ENCODE measurements at places on chromosomes 12 and 14.

DNA sequence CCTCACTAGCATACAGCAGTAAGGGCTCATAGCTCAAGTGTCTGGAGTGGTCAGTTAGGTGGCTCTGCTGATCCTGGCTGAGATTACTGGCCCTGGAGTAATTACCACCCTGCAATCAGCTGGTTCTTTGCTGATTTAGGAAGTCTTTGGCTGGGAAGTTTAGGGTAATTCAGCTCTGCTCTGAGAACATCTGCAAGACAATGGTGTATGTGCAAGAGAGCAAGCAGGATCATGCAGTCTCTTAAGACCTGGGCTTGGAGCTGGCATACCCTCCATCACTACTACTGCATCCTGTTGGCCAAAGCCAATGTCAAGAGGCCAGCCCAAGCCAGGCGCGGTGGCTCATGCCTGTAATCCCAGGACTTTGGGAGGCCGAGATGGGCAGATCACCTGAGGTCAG, 159.0 kb downstream of the NDUFA12 start:
- no peak for DNase-seq

GRCh38 chr12:39490500-39491282, 47.8 kb upstream of the KIF21A start:
- no peak for DNase-seq

- DNase-seq = no peak
Observed at GRCh38 chr12:64663015-64663414, 52.7 kb downstream of the RASSF3 start.

DNA sequence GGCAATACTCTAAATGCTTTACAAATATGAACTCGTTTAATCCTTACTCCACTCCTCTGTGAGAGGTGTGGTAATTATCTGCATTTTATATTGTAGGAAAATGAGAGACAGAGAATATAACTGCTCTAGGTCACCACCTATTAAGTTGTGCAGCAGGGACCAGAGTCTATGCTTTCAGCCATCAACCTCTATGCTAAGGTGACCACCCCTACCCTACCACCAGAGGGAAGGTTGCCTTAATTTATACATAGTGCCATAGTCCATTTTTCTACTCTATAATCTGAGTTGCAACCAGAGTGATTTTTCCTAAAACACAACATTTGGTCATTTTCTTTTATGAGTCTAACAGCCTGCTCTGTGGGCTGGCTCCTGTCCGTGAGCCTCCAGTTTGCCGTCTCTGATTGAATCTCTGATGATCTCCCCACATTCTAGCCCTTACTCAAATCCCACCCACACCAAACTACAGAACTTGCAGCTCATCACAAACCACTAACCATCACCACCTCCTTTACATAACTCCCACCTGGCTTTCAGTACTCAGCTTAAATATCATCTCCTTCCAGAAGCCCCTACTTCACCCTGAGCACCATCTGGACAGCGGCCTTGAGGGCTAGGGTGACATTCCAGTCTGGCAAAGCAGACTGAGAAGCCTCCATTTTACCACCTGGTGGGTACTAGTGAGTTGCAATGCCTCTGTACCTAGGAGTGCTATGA, 126.6 kb downstream of the PPM1H start:
- DNase-seq = no peak

DNA sequence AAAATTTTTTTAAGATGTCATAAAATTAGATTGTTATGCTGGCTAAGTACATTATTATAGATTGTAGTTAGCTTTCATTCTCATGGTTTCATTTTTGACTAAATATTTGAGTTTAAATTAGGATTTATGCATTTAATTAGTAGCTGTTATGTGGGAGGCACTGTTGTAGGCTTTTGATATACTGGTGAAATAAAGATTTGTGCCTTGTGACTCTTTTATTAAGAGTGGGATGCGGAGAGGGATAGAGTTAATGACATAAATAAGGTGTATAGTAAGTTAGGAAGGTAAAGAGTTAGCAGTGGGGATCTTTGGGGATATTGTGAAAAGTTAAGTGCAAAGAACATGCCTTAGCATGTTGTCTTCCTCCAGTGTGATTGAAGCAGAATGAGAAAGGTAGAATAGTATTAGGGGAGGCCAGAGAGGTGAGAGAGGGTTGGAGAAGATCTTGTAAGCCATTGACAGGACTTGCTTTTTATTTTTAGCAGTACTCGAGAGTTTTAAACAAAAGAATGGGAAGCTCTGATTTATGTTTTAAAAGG, 8.8 kb downstream of the ARHGAP5 start:
- no peak for DNase-seq

DNA sequence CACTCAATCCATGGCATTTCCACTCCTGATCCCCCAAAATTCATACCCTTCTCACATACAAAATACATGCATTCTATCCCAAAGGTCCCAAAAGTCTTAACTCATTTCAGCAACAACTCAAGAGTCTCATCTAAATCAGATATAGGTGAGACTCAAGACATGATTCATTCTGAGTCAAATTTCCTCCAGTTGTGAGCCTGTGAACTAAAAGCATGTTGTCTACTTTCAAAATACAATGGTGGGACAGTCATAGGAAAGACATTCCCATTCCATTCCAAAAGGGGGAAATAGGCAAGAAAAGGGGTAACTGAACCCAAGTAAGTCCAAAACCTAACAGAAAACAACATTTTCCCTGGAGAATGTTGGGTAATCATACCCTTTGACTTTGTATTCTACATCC, 103.3 kb downstream of the C12orf75 start:
- DNase-seq = no peak

DNA sequence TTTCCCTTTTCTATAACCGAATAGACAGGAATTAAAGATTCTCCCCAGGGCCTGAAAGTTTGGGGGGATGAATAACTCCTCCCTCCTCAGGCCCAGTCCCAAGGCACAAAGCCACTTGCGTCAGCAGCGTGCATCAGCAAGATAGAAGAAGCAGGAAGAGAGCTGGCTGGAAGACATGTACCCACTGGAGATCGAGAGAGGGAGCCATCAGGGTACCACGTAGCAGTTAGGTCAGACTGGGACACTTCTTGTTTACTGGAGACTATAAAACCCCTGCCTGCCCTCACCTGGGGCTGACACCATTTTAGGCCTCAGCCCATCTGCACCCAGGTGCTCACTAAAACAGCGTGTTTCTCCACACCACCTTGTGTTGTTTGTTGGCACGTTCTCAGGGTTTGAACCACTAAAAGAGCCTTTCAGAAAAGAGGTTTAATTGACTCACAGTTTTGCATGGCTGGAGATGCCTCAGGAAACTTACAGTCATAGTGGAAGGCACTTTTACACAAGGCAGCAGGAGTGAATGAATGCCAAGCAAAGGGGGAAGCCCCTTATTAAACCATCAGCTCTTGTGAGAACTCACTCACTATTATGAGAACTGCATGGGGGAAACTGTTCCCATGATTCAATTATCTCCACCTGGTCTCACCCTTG, 93.2 kb downstream of the TMTC3 start:
- no peak for DNase-seq

GRCh38 chr12:66860752-66861750, 182.2 kb upstream of the GRIP1 start:
- DNase-seq = peak; percentile 63

GRCh38 chr14:21255385-21256101, 13.7 kb downstream of the HNRNPC start:
- DNase-seq = no peak

DNA sequence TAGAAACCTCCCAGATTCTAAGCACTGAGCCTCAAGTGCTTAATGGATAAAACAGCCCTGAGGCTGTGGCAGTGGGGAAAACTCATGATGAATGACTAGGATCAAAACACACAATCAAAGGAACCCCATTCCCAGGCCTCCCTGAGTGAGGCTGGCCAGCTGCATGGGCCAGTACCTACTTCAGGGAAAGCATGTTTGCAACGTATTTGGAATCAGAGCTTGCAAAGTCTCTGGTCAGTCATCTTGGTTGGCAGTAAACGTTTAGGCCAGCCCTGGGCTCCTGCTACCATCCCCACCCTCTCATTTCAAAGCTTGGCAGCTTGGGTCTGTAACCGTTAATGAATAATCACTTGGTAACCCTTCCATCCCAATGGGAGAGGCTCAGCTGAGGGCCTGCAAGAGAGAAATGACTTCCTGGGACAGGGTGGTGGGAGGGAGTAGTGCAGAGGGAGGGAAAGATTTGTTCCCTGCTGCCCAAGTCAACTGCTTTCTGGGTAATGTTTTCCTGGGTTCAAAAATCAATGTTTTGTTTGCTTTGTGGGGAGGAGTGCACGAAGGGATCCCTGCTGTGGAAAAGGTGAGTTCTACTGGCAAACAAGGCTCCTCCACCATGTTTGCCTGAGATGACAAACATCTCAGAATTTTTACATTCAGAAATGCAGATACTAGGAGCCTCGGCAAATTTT, 2.0 kb upstream of the RNASE8 start:
- DNase-seq = no peak

DNA sequence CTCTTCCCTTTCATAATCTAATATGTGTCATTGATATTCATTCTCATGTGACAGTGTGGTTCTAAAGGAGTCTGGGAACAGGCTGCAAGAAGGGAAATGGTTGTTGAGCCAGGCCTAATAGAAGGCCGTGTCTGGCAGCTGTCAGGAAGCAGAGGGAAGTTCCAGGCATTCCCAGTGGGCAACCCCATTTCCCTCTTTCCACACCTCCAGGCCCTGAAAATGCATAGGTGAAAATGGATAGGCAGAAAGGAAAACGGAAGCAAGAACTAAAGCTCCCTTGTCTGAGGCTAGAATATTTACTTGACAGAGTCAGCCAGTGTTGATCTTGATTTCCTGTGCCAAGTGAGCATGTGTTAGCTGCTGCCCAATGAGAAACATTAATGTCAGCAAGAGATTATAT, 97.7 kb downstream of the PPM1A start:
- no peak for DNase-seq

GRCh38 chr14:90453401-90453951, 56.6 kb downstream of the CALM1 start:
- peak; percentile 58 for DNase-seq

DNA sequence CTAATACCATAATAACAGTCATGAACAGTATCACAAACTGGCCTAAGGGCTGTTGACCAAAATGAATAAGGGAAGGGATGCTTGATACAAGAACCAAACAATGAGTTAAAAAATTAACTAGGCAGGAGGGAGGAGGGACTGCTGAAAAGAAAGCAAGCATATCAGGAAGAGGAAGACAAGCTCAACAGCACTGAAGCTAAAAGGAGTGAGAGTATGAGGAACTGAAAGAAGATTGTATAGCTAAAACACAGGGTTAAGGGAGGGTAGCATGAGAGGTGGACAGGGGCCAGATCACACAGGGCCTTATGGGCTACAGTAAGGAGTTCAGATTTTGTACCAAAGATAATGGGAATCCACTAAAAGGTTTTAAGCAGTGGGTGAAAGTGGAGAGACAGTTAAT, 34.1 kb downstream of the ITGA7 start:
- no peak for DNase-seq

- no peak for DNase-seq
Observed at GRCh38 chr12:6614513-6615172, 7.5 kb upstream of the CHD4 start.

DNA sequence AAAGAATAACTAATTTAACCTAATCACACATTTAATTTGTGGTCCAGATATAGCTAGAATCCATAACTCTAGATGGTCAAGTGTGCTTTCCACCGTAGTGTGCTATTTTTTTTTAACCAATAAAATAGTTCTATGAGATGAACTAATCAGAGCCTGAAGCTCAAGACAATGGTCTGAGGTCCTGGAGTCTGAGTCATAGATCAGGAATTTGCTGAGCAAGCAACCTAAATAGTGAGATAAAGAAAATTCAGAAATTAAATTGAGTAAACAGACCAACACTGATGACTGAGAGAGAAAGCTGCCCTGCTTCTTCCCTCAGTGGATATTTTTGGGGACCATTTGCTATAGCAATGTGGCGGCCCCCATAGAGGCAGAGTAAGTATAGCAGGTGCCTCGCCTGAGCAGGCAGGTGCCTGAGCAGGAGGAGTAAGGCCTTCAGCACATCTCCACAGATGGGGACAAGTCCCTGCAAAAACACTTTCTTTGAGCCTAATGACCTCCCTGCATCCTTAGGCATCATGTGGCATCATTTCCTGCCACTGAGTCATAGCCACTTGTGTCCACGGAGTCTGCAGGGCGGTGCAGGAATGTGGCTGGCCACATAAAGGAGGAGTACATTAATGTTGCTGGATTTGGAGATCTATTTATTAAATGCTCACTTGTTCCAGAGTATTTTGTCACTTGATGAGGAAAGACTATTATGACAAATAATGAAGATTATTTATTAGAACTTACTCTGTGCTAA, 13.9 kb upstream of the CLEC4E start:
- DNase-seq = no peak

- no peak for DNase-seq
Observed at GRCh38 chr14:81235096-81235495, 14.3 kb upstream of the GTF2A1 start.

- no peak for DNase-seq
Observed at GRCh38 chr12:85794531-85794930, 41.7 kb downstream of the RASSF9 start.

GRCh38 chr12:26614011-26614616, 218.9 kb downstream of the ITPR2 start:
- no peak for DNase-seq

- DNase-seq = no peak
Observed at GRCh38 chr12:65828711-65829339, 4.5 kb downstream of the HMGA2 start.

- DNase-seq = no peak
Observed at GRCh38 chr12:116651089-116651488, 86.8 kb downstream of the SPRING1 start.

DNA sequence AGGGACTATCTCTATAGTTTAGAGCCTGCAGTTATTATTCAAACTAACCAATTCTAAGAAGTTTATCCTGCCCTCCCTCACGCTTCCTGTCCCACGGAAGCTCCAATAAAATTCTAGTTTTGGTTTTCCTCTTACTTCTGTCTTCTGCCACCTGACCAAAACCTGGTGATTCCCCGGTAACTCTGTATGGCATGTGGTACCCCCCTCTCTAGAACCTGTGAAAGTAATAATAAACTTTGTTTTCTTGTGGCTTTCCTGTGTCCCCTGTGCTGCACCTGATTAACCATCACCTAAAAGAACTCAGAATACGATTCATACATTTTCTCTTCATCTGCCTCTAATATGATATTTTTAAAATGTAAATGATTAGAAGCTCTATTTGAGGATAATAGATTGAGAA, 379.8 kb downstream of the APAF1 start:
- DNase-seq = no peak

DNA sequence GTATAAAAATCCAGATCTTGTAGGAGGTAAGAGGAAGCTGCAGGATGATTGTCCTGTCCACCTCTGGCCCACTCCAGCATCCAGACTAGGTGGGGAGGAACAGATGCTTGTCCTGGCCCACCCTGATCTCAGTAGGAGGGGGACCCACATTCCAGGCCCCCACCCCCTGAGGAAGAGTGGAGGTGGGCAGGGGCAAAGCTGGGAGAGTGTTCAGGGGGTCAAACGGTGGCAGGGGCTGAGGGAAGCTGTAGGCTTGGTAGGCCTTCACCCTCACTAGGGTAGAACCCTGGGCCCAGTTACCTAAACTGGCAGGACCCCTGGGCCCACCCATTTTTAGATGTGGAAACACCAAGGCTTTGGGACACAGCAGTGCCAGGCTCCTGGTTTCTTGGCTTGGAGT, 4.1 kb downstream of the SLC48A1 start:
- no peak for DNase-seq

GRCh38 chr12:47885012-47885501, 19.7 kb downstream of the VDR start:
- no peak for DNase-seq

Measured in upper lobe of right lung (tissue), 1 donor.